ENCODE measurements at places on chromosomes 16 and 17.

DNA sequence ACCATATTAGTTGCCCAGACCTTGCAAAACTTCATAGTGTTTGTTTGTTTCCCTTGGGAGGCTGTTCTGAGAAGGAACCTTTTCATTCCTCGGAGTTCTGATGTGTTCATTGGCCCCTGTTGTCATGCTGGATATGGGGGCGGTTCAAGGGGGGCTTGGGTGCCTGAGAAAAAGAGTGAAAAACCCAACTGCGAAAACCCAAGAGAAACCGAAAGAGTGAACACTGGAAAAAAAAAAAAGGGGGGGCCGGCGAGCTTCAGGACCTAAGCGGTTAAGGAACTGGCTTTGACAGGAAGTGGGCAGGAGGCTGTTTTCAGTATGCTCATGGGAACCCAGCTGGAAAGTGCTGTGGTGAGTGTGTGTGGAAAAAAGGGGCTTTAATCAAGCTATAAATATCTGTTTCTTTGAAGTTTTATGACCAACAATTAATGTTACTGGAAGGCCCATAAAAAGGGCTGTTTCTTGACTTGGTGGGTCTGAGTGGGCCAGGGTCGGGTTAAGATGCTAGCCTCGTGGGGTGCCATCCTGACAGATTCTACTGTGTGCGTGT, 510.7 kb downstream of the MAF start:
- DNase-seq, result no peak

- DNase-seq, result no peak
Measured at GRCh38 chr16:56874800-56875199, 9.8 kb downstream of the SLC12A3 start.

DNA sequence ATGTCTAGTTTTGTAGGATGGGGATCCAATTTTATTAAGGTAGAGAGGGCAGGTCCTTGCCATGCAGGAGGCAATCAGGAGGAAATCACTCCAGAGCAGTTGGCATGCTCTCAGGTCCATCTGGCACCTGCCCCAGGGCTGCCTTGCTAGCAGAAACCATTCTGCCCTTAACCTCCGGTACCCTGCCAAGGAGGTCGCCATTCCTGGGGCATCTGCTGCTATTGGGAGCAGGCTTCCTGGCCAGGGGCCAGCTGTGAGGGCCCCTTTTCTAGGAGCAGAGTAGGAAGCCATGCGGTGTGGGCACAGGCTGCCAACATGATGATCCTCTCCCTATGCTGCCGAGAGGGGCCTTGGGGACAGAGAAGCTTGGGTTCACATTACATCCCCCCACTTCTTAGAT, 47.6 kb upstream of the MGAT5B start:
- DNase-seq, result no peak

DNA sequence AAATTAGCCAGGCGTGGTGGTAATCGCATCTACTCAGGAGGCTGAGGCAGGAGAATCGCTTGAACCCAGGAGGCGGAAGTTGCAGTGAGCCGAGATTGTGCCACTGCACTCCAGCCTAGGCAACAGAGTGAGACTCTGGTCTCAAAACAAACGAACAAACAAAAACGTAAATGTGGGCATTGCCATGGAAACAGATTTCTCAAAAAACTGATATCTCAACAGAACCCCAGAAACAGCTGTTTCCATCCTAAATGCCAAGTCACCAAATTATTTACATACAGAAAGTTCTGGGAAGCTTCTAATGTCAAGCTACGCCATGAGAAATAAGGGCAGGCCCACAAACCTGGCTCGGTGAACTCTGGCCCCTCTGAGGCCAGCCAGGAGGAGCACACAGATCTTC, 16.0 kb upstream of the ZNF689 start:
- no peak for DNase-seq

- no peak for DNase-seq
Measured at GRCh38 chr17:81524039-81524864, 3.9 kb upstream of the FSCN2 start.

- no peak for DNase-seq
Measured at GRCh38 chr17:73921306-73921705, 277.1 kb upstream of the SDK2 start.

GRCh38 chr16:56102183-56102686, 89.1 kb upstream of the GNAO1 start:
- no peak for DNase-seq

DNA sequence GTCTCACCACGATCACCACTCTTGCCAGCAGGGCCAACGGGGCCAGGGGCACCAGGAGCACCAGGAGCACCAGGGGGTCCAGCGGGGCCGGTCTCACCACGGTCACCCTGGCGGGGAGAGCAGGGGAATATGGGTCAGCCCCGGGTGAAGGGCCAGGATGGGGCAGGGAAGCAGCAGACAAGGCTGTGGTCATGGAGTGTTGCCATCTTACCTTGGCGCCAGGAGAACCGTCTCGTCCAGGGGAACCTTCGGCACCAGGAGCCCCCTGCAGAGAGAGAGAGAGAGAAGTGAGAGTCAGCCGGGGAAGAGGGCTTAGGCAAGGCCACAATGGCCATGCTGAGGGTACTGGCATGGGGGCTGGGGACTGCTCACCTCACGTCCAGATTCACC, 12.9 kb downstream of the COL1A1 start:
- DNase-seq, result no peak

DNA sequence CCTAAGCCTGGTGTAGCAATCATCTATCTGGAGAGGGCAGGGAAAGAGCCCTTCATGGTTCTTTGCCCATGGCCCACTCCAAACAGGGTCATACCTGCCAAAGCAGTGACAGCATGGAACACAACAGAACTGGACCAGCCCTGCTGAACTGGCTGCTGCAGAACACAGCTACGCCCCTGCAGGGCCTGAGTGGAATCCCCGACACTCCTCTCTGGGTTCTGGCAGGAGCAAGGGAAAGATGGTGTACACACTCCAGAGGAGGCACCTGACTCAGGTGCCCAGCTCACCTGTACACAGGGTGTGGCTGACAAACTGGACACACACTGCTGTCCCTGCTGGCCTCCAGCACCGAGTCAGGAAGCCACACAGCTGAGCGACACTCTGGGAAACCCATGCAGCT, 19.8 kb downstream of the MIEF2 start:
- DNase-seq, result no peak

- no peak for DNase-seq
Measured at GRCh38 chr16:3190949-3191353, 2.9 kb downstream of the OR1F1 start.

GRCh38 chr17:29076087-29076486, 33.1 kb downstream of the PIPOX start:
- DNase-seq, result no peak

DNA sequence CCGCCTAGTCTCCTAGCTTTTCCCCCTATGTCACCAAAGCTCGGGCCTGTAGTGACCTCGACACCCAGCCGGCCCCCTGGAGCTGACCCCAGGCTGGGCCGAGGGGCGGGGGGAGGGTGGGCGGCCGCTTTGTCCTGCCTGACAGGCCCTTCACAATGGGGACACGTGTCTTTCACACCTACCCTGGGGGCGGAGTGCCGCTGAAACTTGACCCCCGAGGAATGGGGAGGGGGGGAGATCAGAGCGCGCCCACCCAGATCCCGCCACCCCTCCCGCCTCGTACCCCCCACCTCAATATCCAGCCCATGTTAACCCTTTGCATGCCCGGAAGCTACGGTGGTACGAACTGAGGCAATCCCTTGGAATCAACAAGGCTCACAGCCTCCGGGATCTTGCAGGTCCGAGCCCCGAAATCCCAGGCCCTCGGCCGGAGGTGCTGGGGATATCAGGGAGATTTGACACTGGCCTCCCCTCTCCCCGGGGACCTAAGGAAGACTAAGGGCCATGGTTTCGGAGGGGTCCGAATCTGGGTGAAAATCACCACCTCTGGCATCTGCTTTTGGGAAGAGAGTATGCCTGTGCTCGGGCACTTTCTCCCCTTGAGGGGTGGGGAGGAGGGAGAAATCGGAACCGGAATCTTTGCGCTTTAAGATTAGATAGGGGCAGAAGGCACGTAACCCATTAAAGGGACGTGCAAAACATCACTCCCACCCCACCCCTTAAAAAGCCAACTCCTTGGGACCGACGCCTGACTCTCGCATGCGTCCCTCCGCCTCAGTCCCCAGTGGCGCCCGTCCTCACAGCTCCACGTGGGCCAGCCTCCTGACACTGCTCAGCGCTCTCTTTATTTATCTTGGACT, 2.6 kb downstream of the NOG start:
- no peak for DNase-seq

- no peak for DNase-seq
Measured at GRCh38 chr16:84777435-84777834, 42.4 kb upstream of the CRISPLD2 start.

DNA sequence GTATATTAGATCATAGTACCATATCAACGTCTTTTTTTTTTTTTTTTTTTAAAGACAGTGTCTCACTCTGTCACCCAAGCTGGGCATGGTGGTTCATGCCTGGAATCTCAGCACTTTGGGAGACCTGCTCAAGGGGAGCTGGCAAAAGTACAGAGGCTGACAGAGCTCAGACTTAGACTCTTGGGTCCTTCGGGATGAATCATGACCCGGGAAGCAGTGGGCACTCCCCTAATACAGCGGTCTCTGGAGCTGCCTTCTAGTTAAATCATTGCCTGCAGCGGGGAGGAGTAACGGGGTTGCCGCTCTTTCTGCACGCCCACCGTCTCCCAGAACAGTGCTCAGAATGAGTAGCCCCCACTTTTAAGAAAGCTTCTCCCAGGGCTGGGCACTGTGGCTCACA, 174.4 kb downstream of the CPPED1 start:
- no peak for DNase-seq

- no peak for DNase-seq
Measured at GRCh38 chr17:55450232-55450825, 28.7 kb upstream of the MMD start.

GRCh38 chr17:798246-798645, 16.1 kb downstream of the MRM3 start:
- DNase-seq, result no peak

- no peak for DNase-seq
Measured at GRCh38 chr17:20234276-20234675, 225.1 kb downstream of the SPECC1 start.

- DNase-seq, result peak; percentile 66
Measured at GRCh38 chr16:89972244-89973234, 24.0 kb downstream of the DEF8 start.

DNA sequence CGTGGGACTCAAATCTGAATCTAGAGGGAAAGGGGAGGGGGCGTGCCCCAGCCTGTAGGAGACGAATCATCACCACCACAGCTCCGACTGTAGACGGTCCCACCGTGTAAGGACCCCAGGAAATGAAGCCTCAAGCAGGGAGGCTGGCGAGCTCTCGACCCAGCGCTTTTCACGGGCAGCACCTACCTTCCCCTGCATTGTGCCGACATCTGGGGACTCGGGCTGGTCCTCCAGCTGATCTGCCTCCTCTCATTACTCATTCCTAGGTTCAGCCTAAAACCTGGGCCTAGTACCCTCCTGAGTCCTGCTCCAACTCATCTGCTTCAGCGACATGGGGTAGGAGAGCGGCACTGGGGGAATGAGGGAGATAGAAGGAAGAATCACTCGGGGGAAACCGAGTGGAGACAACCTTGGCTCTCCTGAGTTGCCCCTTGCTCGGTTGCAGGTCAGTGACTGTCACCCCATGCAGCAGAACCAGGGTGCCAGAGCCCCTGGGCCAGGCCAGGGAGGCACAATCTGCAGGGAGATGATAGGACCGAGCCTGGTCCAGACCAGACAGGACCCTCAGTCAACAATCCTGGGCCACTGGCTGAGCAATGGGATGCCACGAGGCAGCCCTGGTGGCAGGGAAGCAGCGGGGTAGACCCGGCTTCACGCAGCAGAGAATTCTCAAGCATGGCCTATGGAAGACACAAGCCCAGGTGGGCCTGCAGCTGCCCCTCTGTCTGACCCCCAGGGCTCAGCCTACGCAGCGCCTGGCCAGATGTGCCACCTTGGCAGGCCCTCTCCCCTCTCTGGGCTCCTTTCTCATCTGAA, 833 bp upstream of the BCAR1 start:
- no peak for DNase-seq

DNA sequence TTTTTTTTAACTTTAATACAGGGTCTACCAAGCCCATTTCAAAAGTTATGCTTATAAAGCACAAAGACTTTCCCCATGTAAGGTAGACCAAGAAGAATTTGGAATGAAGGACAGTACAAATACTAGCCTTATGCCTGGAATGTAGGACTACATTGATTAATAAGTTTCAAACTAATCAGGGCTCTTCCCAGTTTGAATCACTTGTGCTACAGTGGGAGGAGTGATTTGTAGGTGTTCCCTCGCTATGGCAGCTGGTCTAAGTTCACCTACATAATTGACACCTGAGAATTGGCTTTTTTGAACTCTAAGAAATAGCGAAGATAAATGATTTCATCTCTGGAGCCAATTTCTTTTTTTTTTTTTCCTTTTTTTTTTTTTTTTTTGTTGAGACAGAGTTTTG, 18.6 kb downstream of the TMEM238L start:
- no peak for DNase-seq

DNA sequence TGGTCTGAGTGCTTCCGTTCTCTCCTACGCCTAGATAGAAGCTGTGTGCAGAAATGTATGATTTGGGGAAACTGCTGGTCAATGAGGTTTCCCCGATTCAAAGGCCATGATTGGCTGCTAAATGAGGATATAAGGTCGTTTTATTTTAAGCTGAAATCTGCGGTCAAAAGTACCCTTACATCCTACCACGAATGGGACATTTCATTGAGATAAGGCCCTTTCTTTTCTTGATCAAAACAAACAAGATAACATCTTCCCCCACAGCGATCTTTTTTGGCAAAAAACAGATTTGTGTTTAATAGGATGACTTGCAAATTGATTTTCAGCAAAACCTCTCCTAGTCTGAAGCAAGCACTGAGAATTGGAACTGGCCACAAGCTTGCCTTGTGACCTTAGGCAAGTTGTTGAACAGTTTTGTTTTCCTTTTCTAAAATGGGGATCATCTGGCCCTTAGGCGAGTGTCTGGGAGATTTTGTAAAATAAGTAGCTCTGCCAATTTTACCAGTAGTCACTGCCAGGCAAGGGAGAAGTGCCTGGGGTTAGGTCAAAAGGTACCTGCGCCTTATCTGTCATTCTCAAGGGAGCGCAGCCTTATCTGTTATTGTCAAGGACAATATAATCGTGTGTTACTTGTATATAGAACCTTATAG, 635 bp downstream of the SCPEP1 start:
- DNase-seq, result no peak

GRCh38 chr17:51692917-51693316, 432.6 kb downstream of the UTP18 start:
- DNase-seq, result no peak

GRCh38 chr17:61647047-61647446, 56.0 kb upstream of the NACA2 start:
- no peak for DNase-seq

DNA sequence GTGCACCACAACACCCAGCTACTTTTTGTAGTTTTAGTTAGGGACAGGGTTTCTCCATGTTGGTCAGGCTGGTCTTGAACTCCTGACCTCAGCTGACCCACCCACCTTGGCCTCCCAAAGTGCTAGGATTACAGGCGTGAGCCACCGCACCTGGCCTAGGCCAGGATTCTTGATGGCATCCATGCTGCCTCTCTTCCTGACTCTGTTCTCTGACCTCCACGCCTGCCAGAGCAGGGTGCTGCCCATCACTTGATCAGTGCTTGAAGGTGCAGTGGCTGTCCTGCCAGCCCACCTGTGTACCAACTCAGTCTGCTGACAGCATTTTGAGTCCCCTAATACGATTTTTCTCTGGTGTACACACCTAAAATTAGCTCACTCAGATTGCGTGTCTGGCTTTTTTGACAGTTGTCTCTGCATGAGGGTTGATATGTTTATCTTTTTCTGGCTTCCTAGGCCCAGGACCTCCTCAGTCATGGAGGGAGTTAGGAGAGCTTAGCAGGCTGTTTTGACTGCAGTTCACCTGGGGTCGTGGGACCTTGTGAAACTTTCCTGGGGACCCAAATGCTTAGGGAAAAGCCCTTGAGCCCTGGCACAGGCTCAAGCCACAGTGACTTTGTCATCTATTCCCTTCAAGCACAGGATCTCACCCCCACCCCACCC, 5.9 kb downstream of the HAS3 start:
- no peak for DNase-seq

Data from thoracic aorta (tissue), 2 donors.